ENCODE measurements at places on chromosomes 5 and 9.

DNA sequence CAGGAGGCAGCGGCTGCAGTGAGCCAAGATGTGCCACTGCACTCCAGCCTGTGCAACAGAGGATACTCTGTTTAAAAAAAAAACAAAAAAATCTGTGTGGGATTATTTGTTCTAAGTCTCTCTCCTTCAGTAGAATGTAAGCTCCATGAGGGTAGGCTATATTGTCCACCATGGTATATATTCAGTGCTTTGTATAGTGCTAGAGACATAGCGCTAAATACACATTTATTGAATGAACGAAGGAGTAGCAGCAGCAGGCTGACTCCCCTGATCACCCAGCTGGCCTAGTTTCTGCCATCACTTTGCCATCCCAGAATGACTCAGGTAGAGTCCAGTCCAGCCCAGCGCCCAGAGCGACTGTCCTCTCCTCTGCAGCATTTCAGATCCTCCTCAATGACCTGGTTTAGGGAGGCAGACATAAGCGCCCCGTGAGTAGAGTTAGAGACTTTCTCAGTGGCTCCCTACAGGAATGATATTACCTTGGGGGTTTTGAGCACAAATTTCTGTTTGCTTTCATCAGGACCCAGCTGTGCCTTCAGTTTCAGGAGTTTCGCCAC is 716 bp downstream of the HARS1 start:
- peak; percentile 8 for DNase-seq

GRCh38 chr9:118088090-118088489 is 383.9 kb downstream of the TLR4 start:
- DNase-seq = no peak

- no peak for DNase-seq
Measured at GRCh38 chr5:122478741-122479442, 166.9 kb downstream of the SNCAIP start.

DNA sequence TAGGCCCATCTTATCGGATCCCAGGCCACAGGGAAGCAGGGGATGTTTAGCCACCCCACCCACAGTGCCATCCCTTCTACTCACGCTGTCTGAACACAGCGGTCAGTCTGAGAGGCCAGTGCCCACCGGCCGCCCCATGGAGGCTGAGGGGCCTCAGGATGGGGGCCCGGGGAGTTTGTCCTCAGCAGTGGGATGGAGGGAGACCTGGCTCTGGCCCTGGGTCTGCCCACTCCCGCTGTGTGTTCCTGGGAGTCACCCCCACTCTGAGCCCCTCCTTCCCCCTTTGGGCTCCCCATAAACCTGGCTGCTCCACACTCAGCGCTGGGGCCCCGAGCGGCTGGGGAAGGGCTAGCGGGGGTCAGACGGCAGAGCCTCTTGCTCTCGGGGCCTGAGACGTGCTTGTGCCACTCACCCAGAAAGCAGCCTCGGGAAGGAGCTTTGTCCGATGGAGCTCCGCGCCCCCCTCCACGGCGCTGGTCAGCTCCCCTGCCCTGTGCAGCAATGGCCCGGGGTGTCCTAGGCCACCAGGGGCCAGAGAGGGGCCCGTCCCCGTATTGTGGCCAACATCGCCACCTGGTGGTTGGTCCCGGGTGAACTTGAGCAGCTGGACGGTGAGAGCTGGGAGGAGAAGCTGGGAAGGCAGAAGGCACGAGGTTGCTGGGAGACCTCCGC is 10.9 kb upstream of the LAMC3 start:
- peak; percentile 74 for DNase-seq

- DNase-seq = no peak
Measured at GRCh38 chr5:160567031-160567705, 145.5 kb downstream of the PTTG1 start.

DNA sequence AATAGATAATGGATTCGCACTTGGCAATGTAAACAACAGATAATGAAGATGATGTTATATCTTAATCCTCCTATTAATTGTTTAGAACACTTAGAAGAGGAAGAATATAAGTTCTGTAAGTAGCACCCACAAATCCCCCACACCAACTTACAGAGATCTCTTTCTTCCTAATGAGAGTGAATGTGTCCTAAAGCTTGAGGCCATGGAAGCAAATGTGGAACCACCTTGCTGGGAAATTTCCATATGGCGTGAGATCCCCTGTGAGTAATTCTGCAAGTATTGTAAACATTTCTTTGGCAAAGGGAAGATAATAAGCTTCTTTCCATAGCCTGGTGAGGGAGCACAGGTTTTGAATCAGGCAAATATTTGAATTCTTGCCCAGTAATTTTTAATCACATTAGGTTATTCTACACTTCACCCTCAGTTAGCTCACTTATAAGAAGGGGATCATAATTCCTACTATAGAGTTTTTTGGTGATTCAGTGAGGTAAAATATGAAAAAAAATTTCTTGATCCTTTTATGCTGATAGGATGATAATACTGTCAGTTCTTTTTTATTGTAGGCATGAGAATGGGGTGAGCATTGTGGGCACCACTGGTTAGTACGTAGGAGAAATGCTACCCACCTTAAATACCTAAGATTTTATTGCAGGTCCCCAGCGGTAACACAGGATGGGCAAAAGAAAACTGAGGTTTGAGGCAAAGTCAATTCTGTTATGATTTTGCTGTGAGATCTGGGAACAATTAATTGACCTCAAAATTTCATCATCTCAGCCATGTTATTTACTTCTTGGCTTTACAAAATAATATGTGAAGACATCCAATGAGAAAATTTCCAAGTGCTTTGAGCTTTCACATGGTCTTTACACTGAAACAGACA is 574.8 kb downstream of the PSAT1 start:
- no peak for DNase-seq

DNA sequence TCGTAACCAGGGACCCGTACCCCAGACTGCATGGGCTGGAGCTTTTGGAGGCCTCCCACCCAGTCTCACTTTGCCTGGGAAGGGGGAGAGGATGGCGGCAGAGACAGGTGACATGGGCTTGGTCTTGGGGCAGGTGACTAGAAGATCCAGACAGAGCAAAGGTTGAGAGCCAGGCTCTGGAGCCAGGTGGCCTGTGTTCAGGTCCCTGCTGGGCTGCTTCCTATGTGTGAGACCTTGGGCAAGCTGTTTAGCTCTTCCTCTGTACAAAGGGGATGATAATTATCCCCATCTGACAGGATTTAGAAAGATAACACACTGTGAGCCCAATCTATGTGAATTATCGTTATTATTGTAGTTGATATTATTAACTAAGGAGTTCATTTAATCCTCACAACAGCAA is 16.1 kb upstream of the NDST1 start:
- DNase-seq = no peak

GRCh38 chr5:13625616-13626198 is 318.8 kb downstream of the DNAH5 start:
- DNase-seq = no peak

GRCh38 chr5:88515881-88516819 is 247.5 kb upstream of the TMEM161B start:
- DNase-seq = no peak

DNA sequence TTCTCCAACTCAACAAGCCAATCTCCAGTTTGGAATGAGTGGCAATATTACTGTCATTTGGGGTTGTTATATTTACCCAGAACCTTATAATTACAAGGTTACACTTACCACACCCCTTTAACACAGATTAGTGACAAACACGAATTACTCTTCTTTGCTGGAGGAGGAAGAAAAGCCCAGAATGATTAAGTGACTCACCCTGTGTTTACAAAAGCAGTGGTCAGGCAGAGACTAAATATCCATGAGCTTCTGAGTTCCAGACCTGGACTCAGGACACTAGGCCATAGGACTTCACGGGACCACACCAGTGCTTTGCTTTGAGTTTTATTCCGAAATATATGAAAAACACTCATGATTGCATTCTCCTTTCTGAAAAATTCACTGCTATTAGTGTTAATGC is 370.8 kb downstream of the TLE1 start:
- DNase-seq = peak; percentile 9

- DNase-seq = no peak
Measured at GRCh38 chr9:33372900-33373299, 29.5 kb downstream of the AQP7 start.

DNA sequence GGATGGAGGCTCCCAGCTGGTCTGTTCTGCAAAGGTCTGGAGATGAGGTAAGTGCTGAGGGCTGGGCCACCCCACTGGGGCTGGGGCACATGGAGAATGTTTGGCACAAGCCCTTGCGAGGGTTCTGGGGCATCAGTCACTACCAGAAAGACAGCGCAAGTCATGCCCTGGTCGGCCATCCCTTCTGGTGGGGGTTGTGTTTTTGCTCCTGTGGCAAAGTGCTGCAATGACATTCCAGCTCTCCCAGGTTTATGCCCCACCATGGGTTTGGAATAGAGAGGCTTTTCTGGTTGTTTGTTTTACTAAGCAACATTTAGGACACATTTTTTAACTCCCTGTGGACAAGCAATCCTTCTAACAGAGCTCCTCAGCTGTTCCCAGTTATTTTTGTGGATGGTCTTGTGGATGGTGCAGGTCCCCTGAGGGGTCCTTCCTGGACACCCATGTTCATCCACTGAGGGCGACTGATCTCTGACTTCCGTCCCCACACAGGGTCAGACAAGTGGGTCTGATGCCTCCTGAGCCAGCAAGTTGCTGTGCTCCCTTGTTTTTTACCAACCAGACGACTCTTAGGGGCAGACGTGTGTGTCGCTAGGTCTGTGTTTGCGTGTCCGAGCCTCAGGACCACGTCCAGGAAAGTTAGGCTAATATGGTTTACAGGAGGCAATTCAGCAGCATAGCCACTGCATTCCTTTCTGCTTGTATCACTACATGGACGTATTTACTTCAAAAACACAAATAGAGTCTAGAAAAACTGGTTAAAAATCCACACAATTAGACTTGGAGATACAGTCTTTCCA is 64.9 kb upstream of the ECM2 start:
- DNase-seq = no peak

DNA sequence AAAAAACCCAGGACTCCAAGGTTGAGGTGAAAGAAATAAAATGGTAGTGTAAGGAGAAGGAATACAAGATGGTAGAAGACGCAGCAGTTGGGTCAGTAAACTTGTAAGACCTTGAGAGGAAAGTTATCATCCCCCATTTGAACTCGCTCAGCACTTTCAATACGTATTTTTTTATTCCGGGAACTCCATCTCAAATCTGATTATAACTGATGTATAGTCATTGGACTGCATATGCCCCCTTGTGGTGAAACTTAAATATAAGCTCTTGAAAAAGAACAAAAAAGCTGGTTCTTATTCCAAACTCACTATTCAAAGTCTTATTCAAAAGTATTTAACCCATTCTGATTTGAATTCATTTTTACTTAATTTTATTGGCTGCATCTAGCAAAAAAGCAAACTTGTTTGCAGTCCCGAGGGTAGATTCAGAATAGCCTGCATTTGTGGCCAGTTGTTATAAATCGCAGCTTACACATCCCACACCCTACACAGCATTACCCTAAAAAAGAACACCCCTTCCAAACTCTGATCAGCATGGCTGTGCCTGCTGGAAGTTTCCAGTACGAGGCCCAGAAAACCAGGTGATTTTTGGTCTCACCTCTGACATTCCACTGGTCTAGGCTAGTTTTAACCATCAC is 118.0 kb downstream of the ESM1 start:
- peak; percentile 71 for DNase-seq

DNA sequence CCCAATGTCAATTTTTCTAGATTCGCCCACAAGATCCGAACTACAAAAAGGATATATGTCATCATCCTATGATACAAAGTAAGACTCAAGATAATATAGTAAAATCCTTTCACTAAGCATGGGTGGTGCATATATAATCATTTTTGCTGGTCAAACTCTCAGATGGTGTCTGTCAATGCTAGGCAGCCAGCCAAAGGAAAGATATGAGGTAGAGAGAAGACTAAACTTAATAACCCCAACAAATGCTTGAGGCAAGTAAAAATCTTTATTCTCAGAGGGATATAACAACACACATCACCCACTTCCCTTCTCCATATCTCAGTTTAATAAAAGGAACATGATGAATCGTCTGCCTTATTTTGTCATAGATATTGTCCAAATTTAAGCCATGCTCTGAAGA is 841.2 kb upstream of the DMAC1 start:
- DNase-seq = no peak

DNA sequence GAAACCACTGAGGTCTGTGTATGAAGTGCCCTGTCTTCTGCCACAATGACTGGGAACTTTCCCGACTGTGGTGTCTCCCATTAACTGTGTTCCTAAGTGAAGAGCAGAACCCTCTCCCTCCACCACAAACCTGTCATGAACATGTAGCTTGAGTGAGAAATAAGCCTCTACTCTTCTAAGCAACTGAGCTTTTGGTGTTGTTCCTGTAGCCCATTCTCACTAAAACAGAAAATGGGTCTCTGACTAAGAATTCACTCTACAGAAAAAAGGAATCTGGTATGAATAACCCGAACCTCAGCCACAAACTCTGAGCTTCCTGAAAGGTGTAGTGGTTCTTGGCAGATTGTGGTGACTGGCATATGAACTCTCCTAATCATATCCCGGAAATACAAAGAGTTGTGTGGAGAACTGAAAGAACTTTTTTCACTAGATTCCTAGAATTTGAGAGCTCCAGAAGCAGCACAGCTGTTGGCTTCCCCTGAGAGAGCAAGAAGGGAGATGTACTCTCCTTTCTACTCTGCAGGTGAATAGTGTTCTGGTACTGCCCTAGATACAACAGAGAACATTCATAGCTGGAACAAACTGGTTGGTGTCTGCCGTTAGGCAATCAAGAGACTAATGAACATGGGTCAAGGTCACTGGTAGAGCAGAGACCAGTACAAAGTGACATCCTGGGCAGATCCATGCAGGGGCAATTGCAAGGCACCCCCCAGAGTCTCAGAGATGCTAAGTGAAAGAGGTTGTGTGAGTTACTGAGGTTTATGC is 283.8 kb downstream of the PDE4D start:
- no peak for DNase-seq

DNA sequence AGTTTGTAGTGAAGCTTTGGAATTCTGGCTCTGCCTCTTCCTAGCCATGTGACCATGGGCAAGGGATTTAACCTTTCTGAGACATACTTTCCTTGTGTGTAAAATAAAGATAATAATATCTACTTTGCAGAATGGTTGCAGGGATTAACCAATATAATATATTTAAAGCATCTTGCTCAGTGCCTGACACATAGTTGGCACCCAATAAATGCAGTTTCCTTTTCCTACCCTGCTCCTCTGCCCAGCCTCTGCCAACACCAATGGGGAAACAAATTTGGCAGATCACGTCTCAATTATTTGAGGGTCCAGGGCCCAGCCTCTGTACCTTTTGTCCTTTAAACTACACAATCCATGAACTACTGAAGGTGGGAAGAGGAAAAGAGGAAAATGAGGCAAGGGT is 91.1 kb downstream of the NRG2 start:
- DNase-seq = no peak

DNA sequence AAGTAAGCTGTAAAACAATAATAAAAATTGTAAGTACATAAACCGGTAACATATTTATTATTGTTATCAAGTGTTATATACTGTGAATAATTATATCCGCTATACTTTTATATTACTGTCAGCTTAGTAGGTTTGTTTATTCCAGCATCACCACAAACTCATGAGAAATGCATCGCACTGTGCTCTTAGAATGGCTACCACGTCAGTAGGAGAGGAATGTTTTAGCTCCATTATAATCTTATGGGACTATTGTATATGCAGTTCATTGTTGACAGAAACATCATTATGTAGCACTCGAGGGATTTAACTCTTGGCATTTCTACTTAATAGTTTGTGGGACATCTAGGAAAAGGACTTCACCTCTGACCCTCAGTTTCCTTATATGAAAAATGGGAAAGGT is 16.4 kb downstream of the SLC12A2 start:
- DNase-seq = no peak

- DNase-seq = no peak
Measured at GRCh38 chr9:86926145-86926544, 21.2 kb downstream of the GAS1 start.

All from kidney capillary endothelial cell (primary cell).